ENCODE measurements at places on chromosomes 13 and 19.
A peak's percentile ranks its signal among the peaks of the same experiment; 100 is the strongest.

GRCh38 chr19:48095612-48096175 is 14.9 kb downstream of the PLA2G4C start:
- no peak for DNase-seq

DNA sequence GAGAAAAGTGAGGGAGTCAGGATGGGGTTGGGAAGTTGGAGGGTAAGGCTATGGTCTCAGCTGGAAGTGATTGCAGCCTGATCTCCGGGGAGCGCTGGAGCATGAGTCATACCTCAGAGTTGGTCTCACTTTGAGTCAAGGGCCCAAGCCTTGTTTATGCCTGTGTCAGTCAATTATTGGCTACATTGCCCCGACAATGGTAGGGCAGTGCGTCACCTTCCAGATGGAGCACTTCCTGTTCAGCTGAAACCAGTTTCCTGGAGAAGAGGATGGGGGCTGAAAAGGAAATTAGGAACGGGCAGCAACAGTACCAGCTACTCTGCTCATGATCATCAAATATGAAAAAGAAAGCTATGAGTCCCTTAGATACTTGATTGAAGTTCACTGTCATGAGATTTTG is 60.4 kb downstream of the ADGRE1 start:
- peak; percentile 59 for DNase-seq

GRCh38 chr13:24338721-24339120 is 29.3 kb downstream of the C1QTNF9 start:
- DNase-seq = no peak

DNA sequence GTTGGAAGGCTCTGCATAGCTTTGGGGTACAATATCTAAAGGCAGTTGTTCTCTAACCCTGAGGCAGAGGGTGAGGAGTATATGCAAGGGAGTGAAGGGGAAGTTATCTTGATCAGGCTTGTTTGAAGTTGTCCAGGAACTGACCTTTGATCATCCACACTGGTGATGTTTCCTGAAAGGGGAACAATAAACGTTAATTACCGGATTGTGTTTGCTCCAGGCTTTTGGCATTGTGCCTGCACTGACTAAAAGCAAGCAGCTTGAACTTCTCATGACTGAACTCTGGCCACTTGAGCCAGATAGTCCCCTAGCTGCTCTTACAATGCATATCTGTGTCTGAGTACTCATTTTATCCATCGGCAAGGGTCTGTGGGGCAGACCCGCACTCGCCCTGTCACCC is 27.0 kb upstream of the ZNF726 start:
- DNase-seq = no peak

DNA sequence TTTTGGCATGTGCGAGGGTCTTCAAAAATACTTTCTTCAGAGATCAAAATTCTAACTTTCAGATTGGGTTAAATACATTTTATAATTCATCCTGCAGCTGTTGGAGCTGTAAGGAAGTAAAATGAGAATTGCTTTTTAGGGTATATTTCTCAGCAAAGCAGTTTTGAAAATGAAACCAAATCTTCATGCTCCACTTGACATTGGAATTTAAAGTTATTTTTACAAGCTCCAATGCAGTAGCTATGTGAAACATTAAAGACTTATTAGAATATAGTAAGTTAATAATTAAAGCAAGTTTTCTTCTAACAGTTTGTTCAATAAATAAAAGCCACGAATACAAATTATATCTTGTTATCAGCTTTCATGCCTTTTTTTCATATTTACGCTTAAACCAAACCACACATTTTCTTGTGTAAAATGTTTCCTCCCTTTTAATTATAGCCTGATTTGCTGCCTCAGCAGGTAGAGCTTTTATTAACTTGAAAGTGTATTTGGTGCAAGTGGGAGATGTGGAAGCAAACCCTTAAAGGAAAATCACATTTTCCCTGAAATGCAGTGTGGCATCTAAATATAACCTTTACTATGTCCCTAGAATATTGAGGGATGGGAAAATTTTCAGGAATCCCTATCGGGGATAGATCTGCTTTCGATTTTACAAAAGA is 12.4 kb upstream of the MICU2 start:
- no peak for DNase-seq

DNA sequence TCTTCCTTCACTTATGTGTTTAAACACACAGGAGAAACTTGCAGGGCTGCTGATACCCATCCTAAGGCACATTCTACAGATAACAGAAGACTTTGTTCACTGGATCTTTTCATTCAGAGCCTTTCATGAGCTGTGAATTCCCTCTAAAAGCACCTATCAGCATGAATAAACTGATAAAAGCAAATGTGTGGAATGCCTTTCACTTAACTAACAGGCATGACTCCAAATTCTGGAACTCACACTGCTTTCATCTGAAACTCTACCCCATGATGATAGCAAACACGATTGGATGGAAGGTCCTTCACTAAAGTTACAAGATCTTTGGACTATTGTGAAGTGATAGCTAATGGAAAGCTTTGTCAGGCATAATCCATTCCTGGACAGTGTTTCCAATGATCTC is 457.3 kb downstream of the EFNB2 start:
- DNase-seq = no peak

GRCh38 chr19:49436381-49437017 is 4.8 kb downstream of the SLC17A7 start:
- DNase-seq = peak; percentile 67

DNA sequence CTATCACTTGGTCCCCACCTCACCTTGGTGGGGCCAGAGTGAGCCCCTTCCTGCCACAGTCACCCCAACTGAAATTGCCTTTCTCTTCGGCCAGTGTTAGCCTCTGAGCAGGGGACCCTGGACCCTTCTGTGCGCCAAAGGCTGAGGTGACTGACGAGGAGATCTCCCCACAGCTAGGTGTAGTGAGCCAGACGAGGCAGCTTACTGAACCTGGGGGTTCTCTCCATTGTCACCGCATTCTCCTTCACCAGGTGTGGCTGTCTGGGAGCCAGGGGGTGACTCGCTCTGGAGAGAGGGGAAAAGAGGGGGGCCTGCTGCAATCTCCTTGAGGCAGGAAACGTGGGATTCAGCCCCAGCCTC is 1.3 kb downstream of the RPS28 start:
- no peak for DNase-seq
